Adrenal gland (tissue), 19 donors: ENCODE measurements at places on chromosomes 6 and 20. TPM values are rescaled to one million over a fixed set of nuclear protein-coding genes. Genes with fewer than 3 reads are reported as not detected.

ZC2HC1B gene
- 1.0 TPM for total RNA-seq

PRKN gene
- 7.4 TPM for total RNA-seq

MCCD1 gene
- not detected for total RNA-seq

GFOD1 gene
- 5.4 TPM for total RNA-seq

SNX9 gene
- 50.9 TPM for total RNA-seq

HLA-DMA gene
- total RNA-seq = 269 TPM

SRSF12 gene
- total RNA-seq = 0.61 TPM

FANCE gene
- total RNA-seq = 3.5 TPM

TMEM244 gene
- total RNA-seq = not detected

VGLL2 gene
- not detected for total RNA-seq

DEFB121 gene
- total RNA-seq = not detected

BTBD3 gene
- total RNA-seq = 32.1 TPM

TUBB1 gene
- 0.14 TPM for total RNA-seq

PPP1R16B gene
- total RNA-seq = 13.1 TPM

PKIB gene
- 1.7 TPM for total RNA-seq

CGAS gene
- 1.3 TPM for total RNA-seq

CAGE1 gene
- total RNA-seq = not detected

HAO1 gene
- not detected for total RNA-seq

WFDC9 gene
- not detected for total RNA-seq

UNC5CL gene
- total RNA-seq = 0.56 TPM

TGM2 gene
- 246 TPM for total RNA-seq

CAP2 gene
- total RNA-seq = 1.3 TPM

MTFR2 gene
- 0.95 TPM for total RNA-seq

NR2E1 gene
- 1.2 TPM for total RNA-seq

SLC22A3 gene
- total RNA-seq = 7.2 TPM

ZNF334 gene
- 22.2 TPM for total RNA-seq

SLC52A3 gene
- total RNA-seq = 0.17 TPM

GTSF1L gene
- not detected for total RNA-seq

EPPIN gene
- not detected for total RNA-seq

CSNK2B gene
- 272 TPM for total RNA-seq

RRAGD gene
- total RNA-seq = 35.4 TPM

WFDC12 gene
- total RNA-seq = not detected

SLC22A23 gene
- 10.9 TPM for total RNA-seq
